Activated T-helper 1 cell treated with anti-CD3 and anti-CD28 coated beads, Interleukin-2, amount 50 U/mL, for 16 hours (primary cell): ENCODE measurements at places on chromosomes 16 and 17.

DNA sequence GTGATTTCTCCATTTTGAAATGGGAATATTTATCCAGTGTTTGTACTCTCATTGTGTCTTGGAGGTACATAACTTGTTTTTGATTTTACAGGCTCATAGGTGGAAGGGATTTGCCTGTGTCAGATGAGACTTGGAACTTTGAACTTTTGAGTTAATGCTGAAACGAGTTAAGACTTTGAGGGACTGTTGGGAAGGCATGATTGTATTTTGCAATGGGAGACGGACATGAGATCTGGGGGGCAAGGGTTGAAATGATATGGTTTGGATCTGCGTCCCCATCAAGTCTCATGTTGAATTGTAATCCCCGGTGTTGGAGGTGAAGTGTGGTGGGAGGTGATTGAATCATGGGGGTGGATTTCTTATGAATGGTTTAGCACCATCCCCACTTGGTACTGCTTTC, 21.8 kb downstream of the PRDM7 start:
- DNase-seq = no peak

- no peak for DNase-seq
These were observed 79.9 kb downstream of the WNT3 start for GRCh38 chr17:46738544-46738943.

- no peak for DNase-seq
These were observed 99.7 kb upstream of the HAS3 start for GRCh38 chr16:69005641-69006355.

- DNase-seq = no peak
These were observed 16.6 kb upstream of the SLC5A11 start for GRCh38 chr16:24829153-24829552.

DNA sequence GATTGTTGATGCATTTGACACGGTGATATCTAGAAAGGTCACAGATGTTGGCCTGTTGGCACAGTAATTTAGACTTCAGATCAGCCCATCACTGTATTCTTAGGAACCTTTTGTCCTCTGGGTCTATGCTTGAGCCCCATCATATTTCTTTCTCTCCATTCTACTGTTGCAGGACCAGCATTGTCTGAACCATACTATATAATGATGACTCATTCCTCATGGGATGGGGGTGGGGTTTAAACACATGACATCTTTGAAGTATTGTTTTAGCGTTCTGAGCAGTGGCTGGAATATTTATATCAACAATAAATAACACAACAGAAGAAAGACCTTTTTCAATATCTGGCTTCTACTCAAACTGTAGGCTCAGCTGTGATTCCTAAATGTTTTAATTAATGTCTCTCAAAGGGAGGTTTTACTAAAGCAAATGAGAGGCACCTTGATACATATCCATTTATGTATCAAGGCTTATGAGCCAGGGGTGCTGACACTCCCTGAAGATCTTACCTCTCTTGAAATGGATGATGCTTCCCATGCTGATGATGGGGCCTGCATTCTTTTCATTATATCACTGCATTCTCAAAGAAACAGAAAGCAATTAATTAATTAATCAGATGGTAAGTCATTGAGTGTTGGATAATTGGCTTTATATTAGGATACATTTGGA, 379.0 kb upstream of the GOT2 start:
- DNase-seq = no peak

DNA sequence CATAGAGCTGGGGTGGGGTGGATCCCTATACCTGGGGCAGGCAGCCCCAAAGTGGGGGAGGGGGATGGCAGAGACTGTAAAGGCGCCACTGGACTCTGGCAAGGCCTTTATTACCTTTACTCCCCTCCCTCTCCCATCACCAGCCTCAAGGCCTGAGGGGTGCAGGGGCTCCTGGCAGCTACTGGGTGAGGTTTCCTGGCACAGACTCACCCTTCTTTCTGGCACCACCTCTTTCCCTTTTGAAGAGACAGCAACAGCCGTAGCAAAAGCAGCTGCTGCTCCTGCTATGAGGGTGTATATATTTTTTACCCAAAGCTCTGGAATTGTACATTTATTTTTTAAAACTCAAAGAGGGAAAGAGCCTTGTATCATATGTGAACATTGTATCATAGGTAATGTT, 17.6 kb downstream of the RAPGEFL1 start:
- no peak for DNase-seq

DNA sequence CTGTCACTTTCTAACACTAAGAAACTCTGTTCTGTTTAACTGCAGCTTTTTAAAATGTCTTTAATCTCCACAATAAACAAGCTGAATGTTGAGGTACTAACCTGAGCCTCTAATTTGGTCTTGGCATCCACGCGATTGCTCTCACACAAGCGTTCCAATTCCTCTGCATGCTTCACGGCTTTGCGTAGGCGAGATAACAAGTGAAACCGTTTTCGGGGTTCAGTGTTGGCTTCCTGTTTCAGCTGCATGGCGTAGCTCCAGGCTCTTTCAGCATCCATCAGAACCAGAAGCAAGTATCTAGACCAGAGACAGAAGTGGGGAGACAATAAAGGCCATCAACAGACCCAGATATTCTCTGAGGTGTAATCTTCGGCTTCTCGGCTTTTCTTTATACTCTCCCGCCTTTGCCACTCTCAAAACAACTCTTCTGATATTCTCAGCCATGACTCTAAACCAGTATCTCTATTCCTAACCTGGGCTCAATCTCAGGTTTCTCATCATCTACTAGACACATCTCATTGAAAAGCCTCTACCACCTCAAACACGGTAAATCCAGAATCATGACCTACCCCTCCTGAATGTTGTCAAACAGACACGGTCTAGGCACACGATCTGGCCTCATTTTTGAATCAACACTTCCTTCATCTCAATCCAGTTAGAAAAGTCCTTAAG, 8.3 kb downstream of the SRP68 start:
- DNase-seq = no peak

GRCh38 chr17:83136156-83136555, 56.7 kb downstream of the METRNL start:
- no peak for DNase-seq

- DNase-seq = no peak
These were observed 38.4 kb downstream of the UTP18 start for GRCh38 chr17:51298508-51299371.

DNA sequence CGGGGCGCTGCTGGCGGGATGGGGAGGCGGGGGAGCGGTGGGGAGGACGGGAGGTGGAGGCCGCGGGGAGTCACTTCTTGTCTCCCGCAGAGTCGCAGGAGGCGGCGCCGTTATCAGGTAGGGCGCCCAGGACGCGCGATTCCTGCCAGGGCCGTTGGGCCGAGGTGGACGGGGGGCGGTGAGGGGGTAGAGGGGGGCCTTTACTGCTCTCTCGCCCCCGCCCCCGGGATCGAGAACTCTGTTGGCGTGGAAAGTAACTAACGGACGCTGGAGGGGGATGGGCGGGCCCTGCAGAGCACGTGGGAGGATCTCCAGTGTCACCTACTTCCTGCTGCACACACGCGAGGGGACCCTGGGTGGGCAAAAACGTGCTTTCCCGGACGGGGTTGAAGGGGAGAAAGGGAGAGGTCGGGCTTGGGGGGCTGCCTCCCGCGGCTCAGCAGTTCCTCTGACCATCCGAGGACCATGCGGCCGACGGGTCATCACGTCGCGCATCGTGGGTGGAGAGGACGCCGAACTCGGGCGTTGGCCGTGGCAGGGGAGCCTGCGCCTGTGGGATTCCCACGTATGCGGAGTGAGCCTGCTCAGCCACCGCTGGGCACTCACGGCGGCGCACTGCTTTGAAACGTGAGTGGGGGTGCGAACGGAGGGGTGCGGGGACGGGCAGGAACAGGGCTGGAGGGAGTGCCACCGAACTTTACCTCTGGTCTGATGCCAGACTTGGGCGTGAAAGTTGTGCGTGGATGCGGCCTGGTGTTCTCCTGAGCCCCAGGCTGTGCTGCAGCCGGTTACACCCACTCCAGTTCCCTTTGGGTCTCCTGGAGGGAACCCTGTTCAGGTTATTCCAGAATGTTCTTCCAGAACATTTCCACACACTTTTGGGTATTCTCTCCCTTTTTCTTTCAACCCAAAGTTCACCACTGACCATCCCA, 569 bp downstream of the PRSS21 start:
- DNase-seq = no peak
